ENCODE measurements at places on chromosomes 16 and 17.

DNA sequence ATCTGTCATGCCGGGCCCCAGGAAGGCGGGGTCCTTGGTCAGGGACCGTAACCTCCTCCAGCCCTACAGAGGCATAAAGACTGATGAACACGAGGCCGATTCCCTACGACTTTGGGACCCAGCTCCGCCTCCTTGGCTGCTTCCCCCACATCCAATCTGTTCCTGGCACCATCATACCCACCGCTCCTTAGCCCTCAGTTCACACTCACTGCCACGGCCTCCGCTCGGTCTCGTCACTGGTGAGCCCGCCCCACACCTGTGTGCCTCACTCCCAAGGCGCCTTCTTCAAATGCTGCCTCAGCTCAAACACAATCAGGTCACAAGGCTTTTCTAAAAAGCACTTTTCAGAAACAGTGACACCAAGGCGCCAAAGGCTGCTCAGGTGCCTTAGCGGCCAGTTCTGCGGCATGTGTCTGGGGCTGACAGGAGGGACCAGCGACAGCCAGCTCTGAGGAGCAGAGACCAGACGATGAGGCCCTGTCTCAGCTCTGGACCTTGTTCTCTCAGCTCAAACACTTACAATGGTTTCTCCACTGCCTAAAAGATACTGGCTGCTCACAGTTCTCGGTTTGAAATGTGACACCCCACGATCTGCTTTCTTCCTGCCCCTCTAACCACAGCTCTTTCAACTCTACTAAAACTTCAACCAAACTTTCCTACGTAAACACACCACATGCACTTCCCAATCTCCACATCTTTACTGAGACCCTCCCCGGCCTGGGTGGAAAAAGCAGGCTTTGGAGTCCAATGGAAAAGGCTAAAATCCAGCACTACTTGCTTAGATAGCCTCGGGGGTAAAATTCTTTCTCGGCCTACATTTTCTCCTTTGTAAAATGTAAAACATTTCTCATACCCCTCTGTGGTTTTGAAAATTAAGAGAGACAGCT lies 33.2 kb downstream of the CYB5D2 start:
- DNase-seq, result no peak

GRCh38 chr16:85735225-85735635 lies 15.7 kb downstream of the C16orf74 start:
- DNase-seq, result no peak

DNA sequence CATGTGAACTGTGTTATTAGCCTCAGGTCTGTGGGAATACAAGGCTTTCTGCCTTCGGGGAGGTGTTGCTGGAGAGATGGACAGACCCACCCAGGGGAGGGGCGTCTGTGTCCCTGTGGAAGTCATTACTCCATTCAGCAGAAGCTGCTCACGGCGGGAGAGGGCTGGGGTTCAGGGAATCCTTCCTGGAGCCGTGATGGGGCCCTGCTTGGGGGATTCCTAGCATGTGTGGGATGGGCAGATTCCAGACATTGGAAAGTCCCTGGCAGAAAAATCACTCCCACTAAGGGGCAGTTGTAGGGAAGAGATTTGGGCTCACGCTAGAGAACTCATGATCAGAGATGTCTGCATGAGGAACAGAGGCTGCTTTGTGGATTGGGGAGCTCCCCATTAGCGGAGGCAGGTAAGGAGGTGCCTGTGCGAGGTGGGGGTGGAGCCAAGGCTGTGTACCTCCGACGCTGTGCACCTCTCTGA lies 56.3 kb upstream of the IL34 start:
- no peak for DNase-seq

- DNase-seq, result no peak
These were observed 17.0 kb downstream of the CEP295NL start for GRCh38 chr17:78885956-78886355.

DNA sequence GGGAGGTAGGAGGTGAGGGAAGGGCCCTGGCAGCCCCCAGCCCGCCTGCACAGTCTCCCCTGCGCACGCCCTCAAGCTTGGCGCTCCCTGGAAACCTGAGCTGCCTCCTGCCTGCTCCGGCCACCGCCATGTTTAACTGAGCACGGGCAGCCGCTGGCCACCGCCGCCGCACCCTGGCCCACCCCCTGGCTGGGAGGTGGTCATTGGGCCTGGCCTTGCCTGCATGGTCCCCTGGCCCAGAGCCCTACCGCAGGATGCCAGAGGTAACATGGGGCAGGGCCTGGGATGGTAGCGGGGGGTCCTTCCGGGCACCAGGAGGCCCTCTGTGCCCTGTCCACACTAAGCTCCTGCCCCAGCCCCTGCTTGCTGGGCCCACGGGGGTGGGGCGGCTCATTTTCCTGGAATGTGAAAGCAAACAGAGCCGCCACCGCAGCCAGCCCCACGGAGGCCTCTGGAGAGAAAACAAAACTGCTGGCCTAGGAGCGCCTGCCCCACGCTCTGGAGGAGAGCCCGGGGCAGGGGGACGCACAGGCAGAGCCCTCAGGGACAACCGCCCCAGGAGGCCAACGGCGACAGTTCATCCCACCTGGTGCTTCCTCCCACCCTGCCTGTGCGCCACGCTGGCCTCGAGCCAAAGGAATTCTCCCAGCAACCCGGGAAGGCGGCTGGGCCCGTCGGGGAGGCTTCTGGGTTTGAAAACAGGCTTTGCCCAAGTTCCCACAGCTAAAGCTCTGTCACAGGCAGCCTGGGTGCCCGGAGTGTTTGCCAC lies 8.9 kb downstream of the NHERF2 start:
- DNase-seq, result peak; percentile 85

- peak; percentile 60 for DNase-seq
These were observed 31.1 kb upstream of the CCR7 start for GRCh38 chr17:40596261-40596919.

DNA sequence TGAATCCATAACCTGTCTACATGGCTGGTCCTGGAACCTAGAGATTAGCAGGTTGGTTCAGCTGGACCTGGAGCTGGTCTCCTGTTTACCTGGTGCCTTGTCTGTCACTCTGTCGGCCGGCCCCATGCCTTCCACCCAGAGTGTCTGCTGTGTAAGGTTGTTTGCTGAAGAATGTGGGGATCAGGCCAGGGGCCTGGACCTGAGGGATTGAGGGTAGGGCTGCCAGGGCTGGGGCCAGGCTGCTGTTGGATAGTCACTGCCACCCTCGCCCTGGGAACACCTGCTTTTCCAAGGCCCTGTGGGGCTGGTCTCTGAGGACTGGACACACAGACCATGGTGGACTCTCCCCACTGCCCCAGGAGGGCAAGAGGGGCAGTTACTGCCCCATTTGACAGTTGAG lies 1.4 kb downstream of the NHERF2 start:
- no peak for DNase-seq

DNA sequence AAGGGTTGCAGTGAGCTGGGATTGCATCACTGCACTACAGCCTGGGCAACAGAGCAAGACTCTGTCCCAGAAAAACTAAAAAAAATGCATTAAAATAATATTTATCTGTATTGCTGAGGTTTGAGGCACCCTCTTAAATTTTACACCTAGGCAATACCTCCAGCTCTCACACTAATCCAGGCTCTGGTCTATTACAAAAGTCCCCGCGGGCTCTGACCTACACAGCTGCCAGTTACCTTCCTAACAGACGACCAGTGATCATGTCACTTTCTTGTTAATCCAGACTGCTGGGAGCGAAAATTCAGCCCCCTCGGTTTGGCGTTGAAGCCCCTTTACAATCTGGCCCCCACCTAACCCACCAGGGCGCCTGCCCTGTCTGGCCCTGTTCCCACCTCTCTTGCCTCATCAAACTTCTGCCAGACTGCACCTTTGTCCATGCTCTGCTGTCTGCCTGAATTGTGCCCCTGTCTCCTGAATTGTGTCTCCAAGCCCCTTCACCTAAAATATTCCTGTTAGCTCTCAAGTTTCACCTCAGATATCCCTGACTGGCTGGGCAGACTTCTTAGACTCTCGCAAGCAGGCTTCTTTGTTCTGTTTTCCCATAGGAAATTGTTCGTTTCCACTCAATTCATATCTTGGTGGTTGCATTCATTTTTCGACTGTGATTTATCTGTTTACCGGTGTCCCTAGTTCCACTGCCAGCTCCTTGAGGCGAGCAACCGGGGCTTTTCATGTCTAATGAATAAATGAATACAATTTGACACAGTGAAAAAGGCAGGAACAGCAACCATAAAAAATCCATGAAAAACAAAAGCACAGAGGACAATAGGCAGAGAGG lies 65.9 kb downstream of the PITPNC1 start:
- DNase-seq, result no peak

DNA sequence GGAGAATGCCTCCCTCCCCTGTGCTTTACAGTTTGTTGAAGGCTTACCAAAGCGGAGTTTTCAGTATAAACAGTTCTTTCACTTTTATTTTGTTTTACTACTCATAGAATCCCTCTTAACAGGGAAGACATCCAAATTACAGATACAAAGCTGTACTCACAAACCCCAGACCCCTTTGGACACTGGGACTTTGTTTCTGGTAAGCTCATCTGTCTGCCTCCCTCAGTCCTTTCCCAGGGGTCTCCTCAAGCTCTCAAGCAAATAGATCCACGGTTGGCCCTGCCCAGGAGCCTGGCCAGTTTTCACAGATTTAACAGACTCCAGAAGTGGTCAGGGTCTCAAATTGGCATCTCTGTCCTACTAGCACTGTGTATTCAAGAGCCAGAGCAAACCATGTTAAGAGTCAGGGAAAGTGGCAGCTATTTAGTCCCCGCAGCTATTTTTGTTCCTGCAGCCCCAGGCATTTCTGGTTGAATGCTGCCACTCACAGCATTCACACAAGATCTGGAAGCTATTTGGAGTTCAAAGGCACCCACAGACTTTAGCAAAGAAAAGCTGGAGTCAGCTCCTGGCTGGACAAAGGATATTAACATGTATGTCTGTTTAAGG lies 54.2 kb downstream of the TMEM100 start:
- DNase-seq, result no peak

DNA sequence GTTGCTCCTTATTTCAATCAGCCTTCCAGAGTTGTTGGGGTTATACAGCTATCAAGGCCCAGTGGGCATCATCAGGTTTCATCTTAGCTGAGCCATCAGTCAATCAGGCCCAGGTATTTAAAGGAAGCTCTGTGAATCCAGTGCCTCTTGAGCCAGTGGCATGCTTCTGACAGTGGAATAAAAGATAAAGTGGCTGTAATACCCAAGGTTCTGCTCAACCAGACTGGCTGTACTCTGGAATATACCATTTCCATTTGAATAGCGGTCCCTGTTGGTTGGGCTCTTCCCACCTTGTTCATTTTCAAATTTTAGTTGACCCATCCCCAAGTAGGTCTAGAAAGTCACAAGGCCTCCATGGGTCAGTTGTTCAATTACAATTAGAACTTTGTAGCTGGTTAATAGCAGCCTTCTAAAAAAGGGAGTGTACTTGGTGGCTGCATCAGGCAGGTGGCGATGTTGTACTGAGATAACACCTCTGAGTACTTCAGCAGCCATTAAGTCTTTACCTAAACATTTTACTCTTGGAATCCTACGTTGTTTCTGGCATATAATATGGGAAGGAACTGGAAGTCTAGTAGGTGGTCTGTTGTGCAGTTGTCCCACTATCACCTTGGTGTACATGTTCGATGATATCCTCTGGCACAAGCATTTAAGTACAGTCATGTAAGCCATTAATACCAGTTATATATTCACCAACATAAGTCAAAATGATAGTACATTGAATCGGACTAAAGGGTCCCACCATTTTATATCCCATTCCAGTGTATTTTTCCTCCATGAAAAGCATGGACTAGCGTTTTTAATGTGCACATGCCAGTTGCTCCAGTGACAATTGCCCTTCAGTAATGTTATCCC lies 294.1 kb downstream of the BCAS3 start:
- DNase-seq, result peak; percentile 8

GRCh38 chr17:78476973-78477372 lies 98.5 kb downstream of the PGS1 start:
- DNase-seq, result no peak

- DNase-seq, result peak; percentile 85
These were observed 40.4 kb downstream of the TMEM132E start for GRCh38 chr17:34619687-34620217.

GRCh38 chr17:50240851-50241250 lies 33.4 kb upstream of the TMEM92 start:
- DNase-seq, result no peak

DNA sequence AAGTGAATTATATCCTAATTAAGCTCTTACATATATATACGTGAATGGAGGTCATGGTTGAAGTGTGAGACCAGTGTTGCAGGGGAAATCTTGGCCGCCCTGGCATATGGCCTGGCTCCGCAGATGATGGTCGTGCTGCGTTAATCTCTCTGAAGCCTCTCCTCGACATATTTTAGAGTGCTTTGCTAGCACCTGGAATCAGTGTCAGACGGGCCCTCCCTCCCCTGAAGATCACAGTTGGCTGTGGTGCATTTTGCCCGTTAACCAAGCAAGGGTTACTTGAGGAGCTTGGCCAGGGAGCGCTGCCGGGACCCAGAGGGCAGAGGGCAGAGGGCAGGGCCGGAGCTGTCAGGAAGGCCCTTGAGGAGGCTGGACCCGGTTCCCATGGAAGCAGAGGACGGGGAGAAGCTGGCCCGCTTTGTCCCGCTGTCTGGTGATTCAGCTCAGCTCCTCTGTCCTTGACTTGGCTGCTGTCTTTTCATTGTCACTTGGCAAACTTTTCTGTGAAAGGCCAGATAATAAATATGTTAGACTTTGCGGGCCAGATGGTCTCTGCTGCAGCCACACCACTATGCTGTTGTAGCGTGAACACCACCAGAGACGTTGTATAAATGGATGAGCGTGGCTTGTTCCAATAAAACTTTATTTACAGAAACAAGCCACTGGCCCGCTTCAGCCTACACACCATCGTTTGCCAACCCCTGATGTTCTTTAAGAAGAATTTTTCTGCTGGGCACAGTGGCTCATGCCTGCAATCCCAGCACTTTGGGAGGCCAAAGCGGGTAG lies 32.3 kb downstream of the CIBAR2 start:
- DNase-seq, result no peak

DNA sequence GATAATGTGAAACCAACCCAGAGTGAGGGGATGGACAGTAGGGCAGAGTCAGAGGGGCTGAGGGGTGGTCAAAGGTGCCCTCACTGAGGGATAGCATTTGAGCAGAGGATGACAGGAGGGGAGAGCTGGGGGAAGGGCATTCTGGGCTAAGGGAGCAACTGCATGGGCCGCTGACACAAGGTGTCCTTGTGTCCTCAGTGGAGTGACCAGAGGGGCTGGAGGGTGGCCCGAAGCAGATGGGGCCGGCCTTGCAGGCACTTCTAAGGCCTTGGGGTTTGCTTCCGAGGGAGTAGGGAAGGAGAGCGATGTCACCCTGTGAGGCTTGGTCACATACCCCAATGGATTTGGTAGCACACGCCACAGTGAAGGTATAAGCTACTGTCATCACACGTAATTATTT lies 10.0 kb downstream of the NUBP1 start:
- no peak for DNase-seq

GRCh38 chr17:21495281-21495680 lies 119.1 kb downstream of the KCNJ12 start:
- DNase-seq, result peak; percentile 34

- no peak for DNase-seq
These were observed 41.4 kb upstream of the PIRT start for GRCh38 chr17:10879190-10879836.

DNA sequence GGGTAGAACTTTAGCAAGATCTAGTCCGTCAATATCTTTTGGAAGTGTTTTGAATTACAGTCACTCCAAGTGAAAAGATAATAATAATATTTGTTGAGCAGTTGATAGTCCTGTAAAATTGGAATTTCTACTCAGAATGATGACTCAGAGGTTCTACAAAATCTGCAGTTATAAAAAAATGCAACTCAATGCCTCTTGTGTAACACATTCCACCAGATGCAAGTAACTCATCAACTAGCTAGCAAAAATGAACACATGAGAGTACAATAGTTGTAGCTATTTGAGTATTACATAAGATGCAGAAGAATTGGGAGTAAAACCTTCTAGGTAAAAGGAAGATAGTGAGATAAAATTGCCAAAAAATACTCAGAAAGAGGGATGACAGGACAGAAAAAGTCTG lies 177.2 kb downstream of the CDH8 start:
- DNase-seq, result no peak

- no peak for DNase-seq
These were observed 44.4 kb downstream of the BANP start for GRCh38 chr16:87995644-87996043.

Data from NCI-H345 (cell line).